Astrocyte of the cerebellum (primary cell): ENCODE measurements at places on chromosomes 11 and 22.

- DNase-seq: no peak
These were observed 247.8 kb upstream of the ZC3H12C start for GRCh38 chr11:109845437-109845836.

DNA sequence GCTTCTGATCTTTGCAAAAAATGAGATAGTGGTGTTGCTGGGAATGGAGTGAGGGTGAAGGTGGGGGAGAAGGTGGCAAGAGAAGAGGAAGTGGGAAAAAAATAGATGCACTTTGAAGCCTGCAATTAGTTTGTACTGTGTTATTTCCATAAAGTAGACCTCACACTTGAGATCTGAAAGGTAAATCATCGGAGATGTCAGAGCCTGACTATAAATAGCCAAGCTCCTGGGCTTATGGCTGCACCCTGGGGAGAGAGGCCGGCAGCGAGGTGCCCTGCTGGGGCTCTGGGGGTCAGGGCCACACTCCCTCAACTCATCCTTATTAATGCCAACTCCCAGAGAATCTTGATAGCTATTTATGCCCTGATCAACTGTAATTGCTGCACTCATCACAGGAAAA, 134.4 kb downstream of the NXPE2 start:
- no peak for DNase-seq

DNA sequence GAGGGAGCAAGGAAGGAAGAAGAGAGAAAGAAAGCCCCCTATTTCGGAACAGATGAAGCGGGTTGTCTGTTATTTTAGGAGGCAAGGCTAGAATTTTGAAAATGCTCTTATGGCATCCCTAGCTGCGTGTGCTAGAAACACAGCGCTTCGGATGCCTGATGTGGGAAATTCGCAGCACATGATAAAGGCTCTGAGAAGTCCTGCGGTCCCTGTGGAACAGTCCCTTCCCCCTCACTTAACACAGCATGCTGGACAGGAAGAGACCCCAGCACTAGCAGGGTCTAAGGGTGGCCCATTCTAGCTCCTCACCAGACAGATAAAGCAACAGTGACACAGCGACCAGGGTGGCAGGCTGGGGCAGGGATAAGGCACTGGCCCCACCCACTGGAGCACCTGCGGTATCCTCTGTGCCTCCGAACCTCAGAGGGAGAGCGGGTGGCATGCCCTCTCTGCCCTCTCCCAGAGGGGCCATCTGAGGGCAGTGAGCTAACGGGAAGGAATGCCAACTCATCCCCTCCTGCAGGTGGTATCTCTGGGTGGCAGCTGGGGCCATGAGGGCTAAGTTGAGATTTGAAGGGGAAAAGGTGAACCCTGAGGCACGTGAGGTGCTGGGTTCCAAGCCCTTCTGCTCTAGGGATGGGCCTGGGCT, 75.7 kb downstream of the SCUBE1 start:
- no peak for DNase-seq

DNA sequence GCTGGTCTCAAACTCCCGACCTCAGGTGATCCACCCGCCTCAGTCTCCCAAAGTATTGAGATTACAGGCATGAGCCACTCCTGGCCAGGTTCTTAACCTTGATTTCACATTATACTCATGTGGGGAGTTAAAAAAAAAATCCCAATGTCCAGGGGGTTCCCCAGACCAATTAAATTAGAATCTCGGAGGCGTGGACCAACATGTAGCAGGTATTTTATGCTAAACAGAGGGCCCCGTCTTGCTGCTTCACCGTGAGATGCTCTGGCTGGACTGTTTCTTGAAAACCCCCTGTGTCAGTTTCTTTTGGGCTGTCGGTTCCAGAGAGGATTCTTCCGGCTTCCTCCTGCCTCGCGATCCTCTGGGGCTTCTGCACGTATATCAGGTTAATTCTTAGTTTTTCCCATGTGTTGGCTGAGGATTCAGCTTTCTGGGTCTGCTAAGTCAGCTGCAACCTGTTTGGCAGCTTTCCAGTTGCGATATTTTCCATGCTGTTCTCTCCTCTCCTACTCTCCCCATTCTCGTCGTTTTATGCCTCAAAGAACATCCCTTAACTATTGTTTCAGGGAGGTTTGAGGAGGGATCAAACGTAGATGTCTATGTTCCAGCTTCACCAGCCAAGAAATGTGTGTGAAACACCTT, 50.6 kb upstream of the ACCSL start:
- DNase-seq: no peak

GRCh38 chr22:45980761-45981160, 3.8 kb upstream of the WNT7B start:
- no peak for DNase-seq

- no peak for DNase-seq
These were observed 33.0 kb downstream of the PTPRJ start for GRCh38 chr11:48013269-48013901.

DNA sequence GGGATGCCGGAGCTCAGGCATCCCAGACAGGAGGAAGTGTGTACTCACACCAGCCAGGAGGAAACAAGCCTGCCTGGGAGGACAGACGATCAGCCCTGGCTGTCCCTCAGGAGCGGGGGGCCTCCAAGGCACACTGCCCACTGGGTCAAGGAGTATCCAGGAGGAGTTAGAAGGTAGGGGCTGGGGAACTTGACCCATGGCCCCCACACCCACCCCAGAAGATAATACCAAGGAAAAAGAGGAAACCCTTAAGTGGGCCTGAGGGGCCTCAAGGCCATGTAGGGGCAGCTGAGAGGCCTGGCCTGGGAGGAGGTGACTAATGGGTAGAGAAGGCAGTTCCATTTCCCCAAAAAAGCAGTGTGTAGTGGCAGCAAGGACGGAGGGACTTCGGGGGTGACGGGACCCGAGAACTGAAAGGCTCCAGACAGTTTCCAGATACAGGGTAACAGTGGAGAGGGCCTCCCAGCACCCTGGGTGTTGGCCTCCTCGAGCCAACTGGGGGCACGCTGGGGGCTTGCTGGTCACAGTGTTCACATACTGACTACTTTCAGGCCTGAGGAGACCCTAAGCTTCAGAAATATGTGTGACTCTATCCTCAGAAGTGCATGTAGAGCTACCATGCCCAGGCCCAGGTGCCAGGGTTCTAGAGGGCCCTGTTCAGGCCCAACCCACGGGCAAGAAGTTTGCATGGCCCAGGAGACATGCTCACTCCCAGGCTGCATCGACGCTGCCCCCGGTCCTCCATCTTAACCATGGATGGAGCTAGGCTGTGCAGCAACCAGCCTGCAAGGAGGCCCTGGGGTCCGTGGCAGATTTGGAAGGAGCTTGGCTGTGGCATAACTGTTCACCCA, 75.7 kb upstream of the PITPNB start:
- DNase-seq: no peak

GRCh38 chr22:44437216-44438055, 60.6 kb downstream of the RTL6 start:
- no peak for DNase-seq

DNA sequence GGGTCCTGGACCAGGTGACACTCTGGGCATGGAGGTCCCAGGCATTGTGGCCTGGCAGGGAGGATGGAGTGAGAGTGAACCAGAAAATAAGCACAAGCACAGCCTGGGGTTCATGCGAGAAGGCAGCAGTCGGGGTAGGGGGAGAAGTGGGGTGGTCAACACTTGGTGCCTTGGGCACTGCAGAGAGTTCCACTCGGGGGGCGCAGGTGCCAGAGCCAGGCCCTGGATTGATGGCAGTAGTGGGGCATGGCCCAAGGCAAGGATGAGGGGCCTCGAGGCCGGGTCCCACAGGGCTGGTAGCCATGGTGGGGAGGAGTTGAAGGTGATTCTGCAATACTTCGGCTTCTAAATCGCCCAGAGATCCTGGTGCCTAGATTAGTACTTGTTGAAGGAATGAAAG, 372.9 kb downstream of the TBC1D22A start:
- DNase-seq: no peak

DNA sequence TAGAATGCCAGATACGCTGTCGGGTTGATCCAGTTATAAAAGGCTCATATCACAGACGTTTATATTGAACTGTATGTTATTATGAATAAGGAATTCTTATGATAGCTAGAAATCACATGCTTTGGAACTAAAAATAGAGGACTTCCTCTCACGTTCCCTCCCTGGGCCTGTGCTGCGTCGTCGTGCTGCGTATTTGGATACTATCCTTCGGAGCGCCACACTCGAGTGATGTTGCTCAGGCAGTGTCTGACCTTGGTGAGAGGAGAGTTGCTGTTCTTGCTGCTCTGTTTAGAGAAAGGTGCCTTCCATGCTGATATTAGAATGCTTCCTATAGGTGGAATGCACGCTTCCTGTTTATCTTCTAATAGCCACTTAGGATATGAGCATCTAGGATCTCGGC, 20.2 kb upstream of the ST14 start:
- DNase-seq: no peak

DNA sequence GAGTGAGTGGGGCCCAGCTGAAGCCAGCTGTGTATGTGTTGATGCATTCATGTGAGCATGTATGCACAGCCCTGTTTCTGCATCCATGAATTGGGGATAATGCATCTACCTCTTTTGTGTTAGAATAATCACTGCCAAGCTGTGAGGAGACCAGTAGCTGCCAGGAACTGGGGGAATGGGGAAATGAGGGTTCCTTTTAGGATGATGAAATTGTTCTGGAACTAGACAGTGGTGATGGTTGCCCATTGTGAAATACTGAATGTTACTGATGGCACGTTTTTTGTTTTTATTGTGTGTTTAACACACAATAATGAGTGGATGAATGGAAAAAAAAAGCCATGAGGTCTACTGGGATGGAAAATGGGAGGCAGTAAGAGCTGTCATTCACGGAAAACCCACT, 45.3 kb upstream of the WNT11 start:
- no peak for DNase-seq

- DNase-seq: no peak
These were observed 72.7 kb downstream of the RAB38 start for GRCh38 chr11:88102598-88102934.

DNA sequence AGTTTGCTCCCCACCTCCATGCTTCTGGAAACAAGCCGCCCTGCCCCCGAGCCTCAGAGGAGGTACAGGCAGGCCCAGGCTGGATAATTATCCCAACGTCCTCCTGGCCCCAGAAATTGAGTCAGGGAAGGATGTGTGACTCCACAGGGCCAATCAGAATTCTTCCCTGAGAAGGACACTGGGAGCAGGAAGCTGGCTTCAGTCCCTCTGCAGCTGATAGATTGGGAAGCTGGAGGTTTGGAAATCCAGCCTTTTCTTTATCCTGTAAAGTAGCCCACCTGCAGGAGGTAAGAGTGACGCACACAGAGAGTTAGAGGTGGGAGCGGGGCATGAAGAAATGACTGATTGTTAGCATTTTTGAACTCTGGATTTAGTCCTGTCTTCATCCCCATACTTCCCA, 97.5 kb upstream of the CD82 start:
- no peak for DNase-seq

GRCh38 chr11:46338988-46339666, 8.1 kb upstream of the DGKZ start:
- no peak for DNase-seq

DNA sequence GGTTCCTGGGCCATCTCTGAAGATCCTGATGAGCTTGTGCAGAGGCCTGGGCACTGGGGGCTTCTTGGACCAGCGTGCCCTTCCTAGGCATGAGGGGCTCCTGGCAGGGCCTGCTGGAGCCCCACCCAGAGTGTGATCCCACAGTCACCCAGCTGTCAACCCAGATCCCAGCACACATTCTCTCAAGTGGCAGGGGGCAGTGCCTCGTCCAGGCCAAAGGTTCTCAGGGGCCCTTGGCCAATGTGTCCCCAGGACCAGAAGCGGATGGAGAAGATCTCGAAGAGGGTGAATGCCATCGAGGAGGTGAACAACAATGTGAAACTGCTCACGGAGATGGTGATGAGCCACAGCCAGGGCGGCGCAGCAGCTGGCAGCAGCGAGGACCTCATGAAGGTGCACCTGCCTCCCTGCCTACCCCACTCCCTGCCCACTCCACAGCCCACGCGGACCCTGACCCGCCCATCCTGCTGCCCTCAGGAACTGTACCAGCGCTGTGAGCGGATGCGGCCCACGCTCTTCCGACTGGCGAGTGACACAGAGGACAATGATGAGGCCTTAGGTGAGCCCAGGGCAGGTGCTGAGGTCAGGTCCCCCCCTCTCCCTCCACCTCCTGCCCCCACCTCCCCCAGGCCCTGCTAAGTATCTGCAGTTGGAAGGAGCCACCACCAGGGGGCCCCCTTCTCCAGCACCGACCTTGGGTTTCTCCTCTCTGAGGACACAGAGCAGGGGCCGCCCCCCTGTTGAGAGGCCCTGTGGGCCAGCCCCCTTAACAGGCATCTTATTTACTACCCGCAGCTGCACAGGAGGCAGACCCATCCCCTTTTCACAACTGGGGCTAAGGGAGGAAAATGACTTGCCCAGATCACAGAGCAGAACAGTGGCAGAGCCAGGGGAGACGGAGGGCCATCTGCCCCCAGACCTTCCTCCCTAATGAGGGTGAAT, 14.7 kb downstream of the GGA1 start:
- DNase-seq: no peak

DNA sequence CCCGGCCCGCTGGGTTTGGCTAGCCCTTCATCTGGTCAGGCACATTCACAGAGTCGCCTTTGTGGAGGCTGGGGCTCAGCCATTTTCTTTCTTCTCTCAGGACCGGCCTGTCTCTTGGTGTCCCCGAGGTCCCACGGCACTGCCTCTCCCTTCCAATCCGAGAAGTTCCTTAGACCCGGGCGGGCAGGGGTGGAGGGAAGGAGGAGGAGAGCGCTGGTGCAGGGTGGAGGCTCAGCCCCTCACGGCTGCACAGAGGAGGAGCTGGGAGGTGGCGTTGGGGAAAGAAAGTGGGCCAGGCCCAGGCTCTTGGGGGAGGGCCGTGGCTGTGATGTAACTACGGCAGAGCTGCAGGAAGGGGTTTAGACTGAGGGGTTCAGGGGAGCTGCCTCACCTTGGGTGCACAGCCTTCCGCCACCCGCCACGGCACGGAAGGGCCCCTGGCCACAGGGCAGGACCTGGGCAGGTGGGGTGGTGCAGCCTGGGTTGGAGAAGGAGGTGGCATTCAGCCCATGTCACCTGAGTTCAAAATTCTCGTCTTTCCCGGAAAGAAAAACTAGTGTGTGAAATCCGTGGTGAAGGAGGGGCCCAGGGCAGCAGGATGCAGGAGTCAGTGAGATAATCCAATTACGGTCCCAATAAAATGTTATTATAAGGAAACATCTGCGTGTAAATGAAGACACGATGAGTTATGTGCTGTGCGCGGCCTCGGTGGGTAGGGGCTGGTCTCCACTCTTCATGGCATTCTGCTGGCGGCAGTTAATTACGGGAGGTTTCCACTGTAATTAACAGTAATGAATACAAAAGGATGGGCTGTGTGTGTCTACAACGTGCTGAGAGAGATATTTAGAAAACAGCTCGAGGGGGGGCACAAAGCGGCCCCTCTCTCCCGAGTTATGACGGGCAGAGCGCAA, 1.7 kb downstream of the BRSK2 start:
- no peak for DNase-seq

- DNase-seq: no peak
These were observed 1390.5 kb upstream of the TENM4 start for GRCh38 chr11:80831374-80831773.
